ENCODE measurements at places on chromosomes 5 and 9.

- no peak for DNase-seq
Measured at GRCh38 chr5:30050056-30050815, 1143.2 kb upstream of the CDH6 start.

DNA sequence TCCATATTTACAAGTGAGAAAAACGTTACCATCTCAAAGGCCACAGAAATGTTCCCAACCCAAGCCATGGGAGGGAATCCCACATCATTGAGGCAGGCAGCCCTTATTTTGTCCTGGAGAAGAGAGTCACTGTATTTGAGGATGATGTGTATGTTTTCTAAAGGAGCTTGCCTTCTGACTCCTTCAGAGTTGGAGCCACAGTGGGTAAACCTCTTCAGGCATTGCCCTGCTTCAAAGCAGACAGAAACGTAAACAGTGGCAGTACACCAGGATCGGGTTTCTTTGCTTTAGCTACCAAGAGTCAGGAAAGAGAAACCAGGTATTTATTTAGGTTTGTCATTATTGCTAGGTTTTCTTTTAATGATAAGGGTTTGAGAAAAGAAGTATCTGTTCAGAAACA lies 45.7 kb downstream of the MUSK start:
- no peak for DNase-seq

GRCh38 chr5:171422902-171423663 lies 3.6 kb downstream of the FGF18 start:
- DNase-seq: no peak

GRCh38 chr9:93576258-93577077 lies at the start of gene PHF2:
Gene PHF2 (plus strand): TSS chr9:93576584. CDS start chr9:93576774, 190 bp downstream.
- DNase-seq: no peak

DNA sequence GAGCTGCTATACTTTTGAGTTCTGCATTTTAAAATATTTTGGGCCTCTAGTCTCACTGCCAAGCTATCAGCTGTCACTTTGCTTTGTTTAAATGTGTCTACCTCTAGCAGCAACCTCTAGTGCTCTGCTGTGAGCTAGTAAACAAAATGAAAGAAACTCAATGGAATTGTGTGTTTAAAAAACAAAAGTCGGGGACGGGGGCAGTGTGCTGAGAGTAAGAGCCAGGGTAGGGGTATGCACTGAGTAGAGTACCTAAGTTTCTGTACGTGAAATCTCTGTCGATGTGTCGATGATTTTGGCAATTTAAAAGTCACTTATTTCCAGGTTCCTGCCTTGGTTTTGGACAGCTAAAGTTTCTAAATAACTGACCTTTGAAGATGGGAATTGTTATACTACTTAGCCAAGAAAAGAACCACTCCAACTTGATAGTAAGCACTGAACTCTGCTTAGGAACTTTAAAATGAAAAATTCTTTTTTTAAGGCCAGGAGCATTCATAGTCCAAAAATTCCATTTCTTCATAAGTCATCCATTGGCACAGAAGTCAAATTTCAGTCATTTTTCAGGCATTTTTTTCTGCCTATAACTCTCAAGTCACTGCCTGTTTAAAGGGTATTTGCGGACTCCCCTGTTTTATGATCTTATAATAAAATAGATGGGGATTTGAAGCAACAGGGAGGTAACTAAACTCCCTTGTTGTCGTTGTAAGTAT lies 111.5 kb downstream of the SAXO1 start:
- peak; percentile 71 for DNase-seq

Data from AG10803 (cell line).